ENCODE measurements at places on chromosomes 3 and 15. TPM values are rescaled to one million over a fixed set of nuclear protein-coding genes. Genes with fewer than 3 reads are reported as not detected.

PLCD1 gene
- 25.6 TPM for total RNA-seq

GABRR3 gene
- 25.8 TPM for total RNA-seq

IDH3A gene
- total RNA-seq: 84.8 TPM

GSK3B gene
- 91.6 TPM for total RNA-seq

SRGAP3 gene
- total RNA-seq: 90.3 TPM

GTF2A2 gene
- total RNA-seq: 28.6 TPM

SNTN gene
- total RNA-seq: not detected
